ENCODE measurements at places on chromosomes 4 and X.
A peak's percentile ranks its signal among the peaks of the same experiment; 100 is the strongest.

- no peak for DNase-seq
Measured at GRCh38 chr4:151238477-151238876, 38.5 kb upstream of the PRSS48 start.

GRCh38 chr4:112819729-112820128 is 182.8 kb downstream of the LARP7 start:
- DNase-seq, result no peak

DNA sequence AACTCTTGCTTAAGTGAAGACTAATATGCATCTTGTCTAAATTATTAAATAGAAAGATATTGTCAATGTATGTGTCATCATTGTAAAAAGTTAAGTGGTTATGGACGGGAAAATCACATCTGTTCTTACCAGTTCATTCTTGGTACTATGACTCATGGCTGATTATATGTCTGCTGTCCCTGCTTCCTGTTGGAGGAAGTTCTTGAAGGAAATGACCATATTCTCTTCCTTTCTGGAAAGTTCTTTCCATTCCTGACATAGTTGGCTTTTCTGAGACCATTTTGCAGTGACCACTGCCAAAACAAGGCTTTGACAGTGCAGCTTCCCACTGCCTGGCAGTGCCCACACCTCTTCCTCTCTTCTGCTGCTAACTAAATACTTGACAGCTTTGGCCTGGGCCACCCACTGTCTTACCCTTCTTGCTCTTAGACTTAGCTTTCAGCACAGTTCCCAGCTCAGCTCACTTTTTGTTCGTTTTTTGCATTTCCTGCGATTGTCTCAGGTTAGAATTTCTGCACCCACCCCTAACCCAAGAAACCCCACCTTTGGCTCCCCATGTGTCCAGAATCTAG is 13.2 kb upstream of the CLDN24 start:
- DNase-seq, result no peak

DNA sequence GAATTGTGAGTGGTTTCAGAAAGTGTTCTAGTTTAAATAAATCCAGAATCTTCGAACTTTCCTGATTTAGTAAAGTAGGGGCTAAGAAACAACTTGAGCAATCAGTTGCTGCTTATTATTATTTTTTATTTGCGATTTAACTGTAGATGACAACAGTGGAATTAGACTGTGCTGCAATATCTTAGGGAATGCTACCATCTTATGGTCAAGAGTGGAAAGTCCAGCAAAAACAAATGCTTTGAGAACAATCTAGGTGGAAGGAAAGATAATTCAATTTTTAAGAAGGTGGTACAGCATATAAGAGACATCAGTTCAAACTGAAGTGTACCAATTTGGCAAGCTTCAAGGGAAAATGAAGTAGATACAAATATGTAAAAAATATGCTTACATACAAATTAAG is 73.3 kb downstream of the CYLC1 start:
- DNase-seq, result no peak

GRCh38 chr4:70714079-70714887 is 7.5 kb upstream of the RUFY3 start:
- DNase-seq, result peak; percentile 40

DNA sequence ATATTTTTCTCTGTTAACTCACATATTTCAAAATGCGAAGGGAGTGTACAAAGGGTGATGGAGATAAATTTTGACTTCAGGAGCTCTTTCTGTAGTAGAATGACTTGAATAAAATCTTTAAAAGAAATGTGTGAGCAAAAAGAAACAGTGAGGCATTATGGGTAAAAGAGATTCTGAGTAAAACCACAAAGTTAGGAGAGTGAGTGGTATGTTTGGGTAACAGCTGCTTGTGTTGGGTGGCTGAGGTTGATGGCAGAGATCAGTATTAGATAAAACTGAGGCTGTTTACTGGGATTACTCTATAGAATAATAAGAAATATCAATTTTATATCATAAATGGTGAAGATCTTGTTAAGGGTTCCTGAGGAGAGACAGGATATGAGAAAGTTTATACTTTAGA is 434.2 kb upstream of the AMOT start:
- no peak for DNase-seq

- no peak for DNase-seq
Measured at GRCh38 chrX:40809210-40809609, 73.9 kb upstream of the MED14 start.

DNA sequence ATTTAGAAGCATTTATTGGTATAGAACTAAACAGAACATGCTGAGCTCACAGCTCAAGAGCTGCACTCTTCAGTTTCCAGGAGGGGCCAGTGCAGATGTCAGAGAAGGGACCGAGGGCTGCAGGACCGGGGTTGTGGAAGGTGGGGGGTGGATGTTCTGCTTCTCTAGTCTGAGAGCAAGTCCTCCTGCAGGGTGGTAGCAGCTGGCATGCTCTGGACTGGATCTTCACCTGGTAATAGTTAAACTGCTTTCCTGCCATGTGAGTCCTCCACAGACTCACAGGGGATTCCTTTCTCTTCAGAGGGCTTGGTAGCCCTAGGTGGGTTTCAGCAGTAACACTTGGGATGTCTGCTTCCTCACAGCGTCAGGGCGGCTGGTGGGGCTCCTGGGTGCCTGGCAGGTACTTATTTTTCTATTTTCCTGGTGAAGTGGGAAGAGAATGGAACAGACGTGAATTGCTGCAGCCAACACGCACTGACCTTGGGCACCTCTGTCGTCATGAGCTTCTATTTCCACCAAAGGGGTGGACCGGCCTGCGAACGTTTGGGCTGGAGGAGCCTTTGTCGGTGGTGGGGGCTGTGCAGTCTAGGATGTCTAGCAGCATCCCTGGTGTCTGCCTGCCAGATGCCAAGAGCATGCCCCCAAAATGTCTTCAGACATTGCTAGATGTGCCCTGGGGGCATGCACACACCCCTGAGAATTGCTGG is 2.5 kb downstream of the MAEA start:
- no peak for DNase-seq

GRCh38 chrX:281166-281999 is at the start of gene PLCXD1:
TSS of gene PLCXD1 (plus strand) at chrX:281381. CDS start at chrX:284188, 2,807 bp downstream.
- no peak for DNase-seq

DNA sequence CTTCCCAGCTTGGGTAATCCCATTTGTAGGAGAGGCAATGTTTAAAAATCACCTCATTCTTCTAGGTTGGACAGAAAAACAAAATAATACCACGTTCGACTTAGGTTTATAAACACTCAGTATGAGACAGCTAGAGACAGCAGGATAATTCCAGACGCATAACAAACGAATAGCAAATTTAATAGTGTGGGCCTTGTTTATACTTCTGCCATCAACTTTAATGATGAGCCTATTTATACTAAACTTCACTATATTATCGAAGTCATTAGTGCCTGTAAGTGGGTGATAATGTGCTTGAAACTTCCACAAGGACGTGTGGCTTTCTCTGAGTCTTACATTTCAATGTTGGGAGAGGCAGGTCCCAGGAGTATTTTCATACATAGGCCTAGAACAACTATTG is 255.7 kb upstream of the PPARGC1A start:
- DNase-seq, result no peak

DNA sequence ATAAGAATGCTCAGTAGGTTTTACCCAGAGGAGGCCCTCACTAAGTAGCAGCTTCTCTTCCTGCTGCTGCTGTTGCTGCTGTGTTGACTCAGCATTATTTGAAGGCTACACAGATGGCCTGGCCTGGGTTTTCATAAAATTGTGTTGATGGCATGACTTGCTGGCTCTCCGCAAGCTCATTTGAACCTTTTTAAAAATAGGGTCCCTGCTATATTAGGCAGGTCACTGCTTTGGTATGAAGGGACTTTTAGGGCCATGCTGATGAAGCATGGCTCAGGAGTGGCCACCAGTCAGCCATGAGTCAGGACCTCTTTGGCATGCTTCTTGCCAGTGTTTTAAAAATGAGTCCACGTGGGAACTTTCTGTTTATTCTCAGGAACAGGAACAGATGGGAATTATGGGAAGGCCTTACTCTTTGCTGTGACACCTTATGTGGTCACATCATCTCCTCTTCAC is 128.7 kb downstream of the MID1IP1 start:
- no peak for DNase-seq

GRCh38 chr4:110586131-110586850 is 36.6 kb downstream of the PITX2 start:
- peak; percentile 43 for DNase-seq

DNA sequence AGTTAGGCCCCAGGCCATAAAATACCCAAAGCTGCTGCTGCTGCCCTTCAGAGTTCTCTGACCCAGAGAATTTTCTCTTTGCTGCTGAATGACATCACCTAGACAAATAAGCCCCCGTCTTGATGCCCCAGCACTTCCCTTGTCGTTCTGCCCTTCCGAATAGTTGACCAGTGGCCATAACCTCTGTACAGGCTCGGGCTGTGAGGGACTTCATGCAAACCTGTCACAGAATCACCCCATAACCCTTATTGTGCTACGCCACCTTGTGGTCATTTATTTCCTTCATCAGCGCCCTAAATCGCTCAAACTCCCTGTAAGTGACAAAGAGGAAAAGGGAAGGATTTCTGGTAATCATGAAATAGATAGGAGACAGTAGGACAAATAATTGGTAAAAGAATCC is 18.8 kb downstream of the SPACA5 start:
- DNase-seq, result peak; percentile 22

- DNase-seq, result no peak
Measured at GRCh38 chr4:81404294-81404693, 67.4 kb downstream of the RASGEF1B start.

DNA sequence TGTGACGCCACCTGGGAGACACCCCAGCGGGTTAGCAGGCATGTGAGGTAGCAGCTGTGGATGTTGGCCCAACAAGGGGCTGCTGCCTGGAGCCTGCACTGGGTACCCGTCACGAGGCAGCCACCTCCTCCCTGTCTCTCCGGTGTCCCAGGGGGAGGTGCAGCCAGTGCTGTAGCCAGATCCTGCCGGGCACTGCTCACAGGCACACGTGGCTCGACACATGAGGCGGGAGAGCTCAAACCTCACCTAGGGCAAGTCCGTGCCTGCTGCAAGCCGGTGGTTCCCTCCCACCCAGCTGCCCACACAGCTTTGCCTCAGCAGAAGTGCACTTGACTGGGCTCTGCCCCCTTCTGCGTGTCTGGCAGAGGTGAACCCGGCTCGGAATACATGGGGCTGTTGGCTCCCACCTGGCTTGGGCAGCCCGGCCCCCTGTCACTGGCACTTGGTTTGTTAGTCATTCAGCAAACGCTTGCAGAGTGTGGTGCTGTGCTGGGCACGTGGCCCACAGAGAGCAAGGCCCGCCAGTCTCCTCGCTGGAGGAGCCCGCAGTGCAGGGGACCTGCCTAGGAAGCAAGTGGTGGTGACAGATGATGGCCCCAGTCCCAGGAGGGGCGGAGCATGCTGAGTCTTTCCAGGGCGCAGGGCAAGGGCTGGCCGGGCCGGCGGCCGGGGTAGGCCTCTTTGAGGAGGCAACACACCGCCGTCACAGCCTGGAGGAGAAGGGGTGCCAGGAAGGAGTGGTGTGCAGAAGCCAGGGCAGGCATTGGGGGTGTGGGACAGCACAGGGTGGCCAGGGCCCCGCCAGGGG is 10.1 kb upstream of the SH3TC1 start:
- DNase-seq, result no peak

DNA sequence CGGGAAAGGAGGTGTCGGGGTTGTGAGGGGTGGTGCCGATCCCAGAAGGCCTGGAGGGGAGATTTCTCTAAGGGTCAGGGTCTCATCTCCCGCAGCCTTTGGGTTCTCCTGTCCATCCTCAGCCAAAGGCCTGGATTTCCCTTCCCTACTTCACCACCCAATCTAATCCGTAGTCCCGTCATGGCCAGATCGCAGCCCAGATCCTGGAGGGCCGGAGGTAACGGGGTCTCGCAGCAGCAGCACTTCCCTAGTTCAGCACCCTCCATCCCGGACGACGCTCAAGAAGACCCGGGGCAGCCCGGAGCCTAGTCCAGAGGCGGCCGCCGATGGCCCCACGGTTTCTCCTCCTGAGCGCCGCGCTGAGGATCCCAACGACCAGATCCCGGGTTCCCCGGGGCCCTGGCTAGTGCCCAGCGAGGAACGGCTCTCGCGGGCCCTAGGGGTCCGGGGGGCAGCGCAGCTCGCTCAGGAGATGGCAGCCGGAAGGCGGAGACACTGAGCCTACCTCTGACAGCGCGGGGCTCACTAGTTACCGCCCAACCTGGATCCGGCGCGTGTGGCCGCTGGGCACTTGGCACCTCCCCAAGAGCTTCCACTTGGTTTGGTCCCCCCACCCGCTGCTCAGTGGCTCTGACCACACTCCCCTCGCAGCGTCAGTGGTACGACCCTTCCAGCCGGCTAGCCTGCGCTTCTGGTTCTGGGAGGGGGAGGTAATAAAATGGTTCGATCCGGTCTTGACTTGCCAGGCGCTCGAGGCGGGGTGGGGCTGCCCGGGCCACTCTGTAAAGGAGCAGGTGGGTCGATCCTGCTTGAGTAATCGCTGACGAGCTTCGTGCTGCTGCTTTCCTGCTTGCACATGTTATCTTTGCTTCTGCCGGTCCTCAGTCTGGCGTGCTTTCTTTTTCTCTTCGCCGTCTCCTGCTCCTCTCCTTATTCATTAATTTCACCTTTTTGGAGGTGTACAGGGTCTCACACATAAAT is 3.6 kb downstream of the MAGIX start:
- no peak for DNase-seq

DNA sequence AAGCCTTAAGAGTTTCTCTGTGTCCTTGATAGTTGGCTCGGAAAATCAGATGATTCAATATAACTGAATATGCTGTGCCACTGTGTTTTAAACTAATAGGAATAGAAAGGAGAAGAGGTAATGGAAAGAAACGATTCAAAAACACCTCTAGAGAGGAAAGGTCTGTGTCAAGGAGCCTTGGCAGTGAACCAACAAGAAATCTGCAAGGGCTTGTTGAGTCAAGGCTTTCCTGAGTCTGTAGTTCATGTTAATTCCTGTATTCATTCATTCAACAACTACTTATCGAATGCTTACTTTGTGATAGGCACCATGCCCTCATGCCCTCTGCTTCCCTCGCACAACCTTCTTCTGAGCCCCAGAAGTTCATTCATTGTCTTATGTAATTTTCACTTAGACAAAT is 336.0 kb downstream of the PDHA2 start:
- DNase-seq, result no peak

GRCh38 chr4:148283665-148284064 is 158.5 kb downstream of the NR3C2 start:
- DNase-seq, result no peak

DNA sequence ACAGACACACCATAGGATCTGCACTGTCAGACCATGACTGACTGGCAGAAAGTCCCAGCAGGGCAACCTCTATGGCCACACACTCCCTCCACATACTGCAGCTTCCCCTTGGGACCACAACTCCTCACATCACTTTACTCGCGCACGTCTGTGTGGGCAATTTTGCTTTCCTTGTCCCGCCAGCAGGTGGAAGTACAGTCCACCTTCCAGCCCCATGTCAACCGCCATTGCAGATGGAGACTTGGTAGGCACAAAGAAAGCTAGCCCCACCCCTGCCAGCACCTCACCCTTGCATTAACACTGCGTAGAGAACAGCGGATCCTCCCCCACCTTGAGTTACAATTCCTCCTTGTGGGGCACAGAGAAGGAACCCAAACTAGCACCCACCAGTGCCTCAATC is 74.4 kb upstream of the NAP1L2 start:
- DNase-seq, result peak; percentile 9

DNA sequence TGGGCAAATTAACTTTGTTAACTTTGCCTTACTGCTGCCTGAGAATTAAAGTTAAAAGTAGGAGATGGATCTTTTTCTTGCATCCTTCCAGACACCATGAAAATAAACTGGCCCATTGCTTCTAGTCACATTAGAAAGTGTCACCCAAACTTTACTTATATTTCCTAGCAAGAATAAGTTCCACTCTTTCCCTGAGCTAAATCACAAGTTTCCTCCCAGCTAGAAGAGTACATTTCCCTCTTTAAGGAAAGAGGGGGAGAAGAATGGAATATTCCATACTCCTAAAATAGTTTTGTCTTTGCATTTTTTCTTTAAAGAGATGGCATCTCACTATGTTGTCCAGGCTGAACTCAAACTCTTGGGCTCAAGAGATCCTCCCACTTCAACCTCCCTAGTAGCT is 53.8 kb downstream of the TMEM150C start:
- no peak for DNase-seq
